BJ (cell line): ENCODE measurements at places on chromosomes 12 and 14.

DNA sequence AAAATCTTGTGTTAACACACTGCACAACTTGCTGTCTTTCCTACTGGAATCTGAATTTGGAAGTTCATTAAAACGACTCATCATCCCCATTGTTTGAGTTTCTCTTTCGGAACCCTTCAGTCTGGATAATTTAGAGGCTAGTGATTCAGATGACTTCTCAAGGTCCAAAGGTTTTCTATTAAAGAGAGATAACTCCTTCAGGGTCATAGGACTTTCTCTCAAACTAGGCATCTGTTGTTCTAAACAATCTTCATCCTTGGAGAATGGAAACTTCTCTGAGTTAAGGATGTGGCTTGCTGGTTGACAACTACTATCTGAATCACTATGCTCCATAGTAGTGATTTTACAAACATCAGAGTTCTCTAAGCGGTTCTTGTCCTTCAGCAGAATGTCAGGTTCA is 4.4 kb downstream of the MLH3 start:
- no peak for DNase-seq

GRCh38 chr14:95862243-95862642 is 14.4 kb upstream of the TUNAR start:
- DNase-seq = no peak

DNA sequence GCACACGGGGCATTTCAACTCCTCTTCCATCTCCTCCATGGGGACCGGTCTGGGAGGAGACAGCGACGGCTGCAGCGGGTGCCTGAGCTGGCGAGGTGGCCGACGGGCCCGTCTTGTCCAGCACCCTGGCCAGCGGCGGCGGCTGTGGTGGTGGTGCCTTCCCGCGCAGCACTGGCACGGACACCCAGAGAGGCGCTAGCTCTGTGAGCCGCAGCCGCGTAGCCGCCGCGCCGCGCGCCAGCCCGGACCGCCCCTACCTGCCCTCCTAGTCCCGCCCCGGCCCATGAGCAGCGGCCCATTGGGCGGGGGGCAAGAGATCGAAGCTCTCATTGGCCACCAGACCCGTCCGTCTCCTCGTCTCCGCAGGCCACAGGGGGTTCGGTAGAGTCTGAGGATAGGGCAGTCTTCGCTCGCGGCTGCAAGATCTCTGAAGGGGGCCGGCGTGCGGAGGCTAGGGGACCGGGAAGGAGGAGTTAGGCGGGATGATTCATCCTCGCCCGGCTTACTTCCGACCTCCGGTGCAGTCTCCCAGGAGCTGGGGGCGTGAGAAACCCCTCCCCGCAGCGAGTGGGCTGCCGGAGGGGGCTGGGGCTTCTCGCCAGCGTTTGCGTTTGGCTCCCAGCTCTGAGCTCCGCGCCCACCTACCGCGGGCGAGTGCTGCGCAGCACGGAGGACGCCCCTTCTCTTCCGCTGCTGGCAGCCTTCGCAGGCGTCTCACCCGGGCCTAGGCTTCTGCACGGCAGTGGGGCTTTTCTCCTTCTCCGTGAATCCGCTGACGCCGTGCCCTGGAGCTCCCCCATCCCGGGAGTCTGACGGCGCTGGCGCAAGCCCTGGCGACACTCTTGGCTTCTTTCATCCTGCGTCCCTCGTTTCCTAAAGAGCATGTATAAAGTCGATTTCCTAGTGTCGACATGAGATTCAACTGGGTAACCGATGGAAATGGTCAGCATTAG is at the start of gene TRIM9:
Gene TRIM9 (minus strand): TSS at position 205 of the 953 bp plus-strand sequence. CDS start 166 bp downstream, at position 39.
- DNase-seq = peak; percentile 44

GRCh38 chr14:103700753-103701490 is 14.3 kb downstream of the XRCC3 start:
- no peak for DNase-seq

- no peak for DNase-seq
Measured at GRCh38 chr14:52220924-52221811, 46.3 kb upstream of the PTGDR start.

- no peak for DNase-seq
Measured at GRCh38 chr12:8603856-8604255, 8.8 kb downstream of the AICDA start.

GRCh38 chr12:83084516-83085234 is 398.0 kb downstream of the TMTC2 start:
- DNase-seq = no peak
